Calu3 (cell line): ENCODE measurements at places on chromosomes 1 and 21. TPM values are rescaled to one million over a fixed set of nuclear protein-coding genes. Genes with fewer than 3 reads are reported as not detected.

Gene NBPF4
- not detected in 2 replicates for total RNA-seq

Gene CELA3B
- not detected in 2 replicates for total RNA-seq

Gene CRYAA
- total RNA-seq = not detected in 2 replicates

Gene LRRC7
- 0.14 and 0.47 TPM in 2 replicates for total RNA-seq

Gene WNT4
- total RNA-seq = 1.9 and 2.4 TPM in 2 replicates

Gene SEMA4A
- total RNA-seq = 6.9 and 7.2 TPM in 2 replicates

Gene ARHGAP30
- total RNA-seq = 1.7 and 2.9 TPM in 2 replicates

Gene PPP1R15B
- 65.2 and 68.8 TPM in 2 replicates for total RNA-seq

Gene BCL2L15
- total RNA-seq = 13.0 and 16.8 TPM in 2 replicates

Gene CCDC190
- not detected in 2 replicates for total RNA-seq

Gene ZNF683
- not detected in 2 replicates for total RNA-seq

Gene TFF2
- 0.59 TPM in 1 of 2 replicates, not detected in the other for total RNA-seq

Gene ETNK2
- total RNA-seq = 4.0 and 5.0 TPM in 2 replicates

Gene ATP6V1G3
- not detected in 2 replicates for total RNA-seq

Gene KRTAP12-2
- not detected in 2 replicates for total RNA-seq

Gene IRF6
- 44.1 and 51.2 TPM in 2 replicates for total RNA-seq

Gene SLC9C2
- not detected in 2 replicates for total RNA-seq

Gene CD53
- not detected in 2 replicates for total RNA-seq

Gene KCNQ4
- 0.92 and 1.4 TPM in 2 replicates for total RNA-seq
